ENCODE measurements at places on chromosomes 13 and 19.

DNA sequence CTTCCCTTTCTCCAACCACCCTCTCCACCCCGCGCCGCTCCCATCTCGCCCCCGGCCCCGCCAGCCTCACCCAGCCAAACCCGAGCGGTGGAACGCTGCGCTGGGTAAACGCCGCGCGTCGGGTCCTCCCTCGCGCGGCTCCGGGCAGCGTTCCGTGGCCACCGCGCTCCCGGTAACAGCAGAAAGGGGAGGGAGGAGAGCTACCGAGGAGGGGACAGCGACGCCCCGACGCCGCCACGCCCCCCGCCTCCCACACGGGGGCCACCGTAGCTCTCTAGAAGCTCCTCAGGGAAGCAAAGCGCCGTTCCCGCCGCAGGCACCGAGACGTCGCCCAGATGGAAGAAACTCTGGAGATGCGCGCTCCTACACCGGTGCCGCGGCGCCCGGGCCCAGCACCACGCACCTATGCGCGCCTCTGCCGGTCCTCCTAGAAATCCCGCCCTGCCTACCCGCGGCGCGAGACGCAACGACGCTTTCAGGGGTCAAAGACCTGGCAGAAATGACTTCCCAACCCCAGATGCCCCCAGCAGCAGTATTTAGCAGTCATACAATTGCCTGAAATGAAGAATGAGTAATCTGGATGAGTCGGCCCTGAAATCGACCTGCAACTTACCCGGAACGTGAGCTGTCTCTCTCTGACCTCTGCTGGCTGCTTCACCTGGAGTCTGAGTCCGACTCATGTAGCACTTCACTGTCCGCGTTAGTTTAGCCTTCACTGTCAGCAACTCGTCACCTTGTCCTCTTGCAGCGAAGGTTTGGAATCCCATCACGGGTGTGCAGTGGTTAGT is at the start of gene RUBCNL:
Gene RUBCNL (minus strand): TSS at position 189 of the 788 bp plus-strand sequence. CDS start 14,777 bp downstream, outside the sequence.
- DNase-seq, result no peak

DNA sequence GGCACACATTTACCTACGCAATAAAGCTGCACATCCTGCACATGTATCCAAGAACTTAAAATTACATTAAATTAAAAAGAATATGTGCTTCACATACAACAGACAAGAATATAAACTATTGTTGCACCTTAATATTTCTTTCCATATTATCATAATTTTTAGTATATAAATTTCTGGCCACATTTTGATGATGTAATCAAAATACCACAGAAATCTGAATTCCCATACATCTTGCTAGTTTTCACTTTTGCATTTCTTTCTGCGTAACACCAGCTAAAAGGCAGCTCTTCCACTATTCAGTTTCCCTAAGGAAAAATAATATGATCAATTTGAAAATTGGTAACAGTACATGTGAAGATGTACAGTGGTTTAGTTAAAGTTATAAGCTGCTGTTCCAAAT is 42.6 kb downstream of the FGF14 start:
- no peak for DNase-seq

GRCh38 chr19:53880711-53881481 is 1.1 kb upstream of the PRKCG start:
- no peak for DNase-seq

GRCh38 chr19:1074544-1075283 is 7.7 kb downstream of the ARHGAP45 start:
- peak; percentile 82 for DNase-seq

DNA sequence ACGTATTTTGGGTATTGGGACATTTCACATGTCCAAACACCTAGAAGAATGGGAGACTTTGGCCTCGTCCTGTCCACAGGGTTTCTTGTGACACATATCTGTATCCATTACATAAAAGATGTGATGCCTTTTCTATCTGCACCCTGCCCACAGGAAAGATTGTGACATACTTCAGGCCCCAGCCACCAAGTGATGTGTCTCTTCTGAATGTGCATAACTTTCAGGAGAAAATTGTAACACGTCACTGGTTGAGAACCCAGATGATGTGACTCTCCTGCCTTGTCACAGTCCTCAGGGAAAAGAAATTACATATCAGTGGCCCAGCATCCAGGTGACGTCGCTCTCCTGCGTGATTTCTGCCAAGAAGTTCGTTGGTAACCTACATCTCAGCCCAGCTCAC is 21.0 kb upstream of the ZNF681 start:
- no peak for DNase-seq

GRCh38 chr19:48994035-48994386 is 324 bp downstream of the RUVBL2 start:
- no peak for DNase-seq

GRCh38 chr13:92413452-92413851 is 813.2 kb upstream of the GPC6 start:
- DNase-seq, result no peak

- no peak for DNase-seq
Observed at GRCh38 chr19:35533201-35533821, at the start of gene GAPDHS. Gene GAPDHS (plus strand): TSS chr19:35533456. CDS start chr19:35533528, 72 bp downstream.

DNA sequence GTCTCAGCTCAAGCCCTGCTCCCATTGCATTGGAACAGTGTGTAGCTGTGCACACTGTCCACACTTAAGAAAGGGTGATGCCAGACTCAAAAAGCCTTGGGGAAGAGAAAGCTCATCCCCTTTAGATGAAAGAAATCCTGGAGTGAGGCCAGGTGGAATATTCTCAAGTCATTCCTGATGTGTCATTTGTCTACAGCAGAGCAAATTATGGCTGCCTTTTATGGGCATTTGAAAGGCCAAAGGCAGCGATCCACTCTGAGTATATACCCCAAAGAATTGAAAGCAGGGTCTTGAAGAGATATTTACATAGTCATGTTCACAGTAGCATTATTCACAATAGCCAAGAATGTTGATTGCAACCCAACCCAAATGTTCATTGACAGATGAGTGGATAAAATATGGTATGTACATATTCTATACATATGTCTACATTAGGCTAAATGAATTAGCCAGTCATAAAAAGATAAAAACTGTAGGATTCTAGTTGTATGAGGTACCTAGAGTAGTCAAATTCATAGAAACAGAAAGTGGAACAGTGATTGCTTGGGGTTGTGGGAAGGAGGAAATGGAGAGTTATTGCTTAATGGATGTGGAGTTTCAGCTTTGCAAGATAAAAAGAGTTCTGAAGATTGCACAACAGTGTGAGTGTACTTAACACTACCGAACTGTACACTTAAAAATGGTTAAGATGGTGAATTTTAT is 214.9 kb downstream of the KCNRG start:
- DNase-seq, result no peak

DNA sequence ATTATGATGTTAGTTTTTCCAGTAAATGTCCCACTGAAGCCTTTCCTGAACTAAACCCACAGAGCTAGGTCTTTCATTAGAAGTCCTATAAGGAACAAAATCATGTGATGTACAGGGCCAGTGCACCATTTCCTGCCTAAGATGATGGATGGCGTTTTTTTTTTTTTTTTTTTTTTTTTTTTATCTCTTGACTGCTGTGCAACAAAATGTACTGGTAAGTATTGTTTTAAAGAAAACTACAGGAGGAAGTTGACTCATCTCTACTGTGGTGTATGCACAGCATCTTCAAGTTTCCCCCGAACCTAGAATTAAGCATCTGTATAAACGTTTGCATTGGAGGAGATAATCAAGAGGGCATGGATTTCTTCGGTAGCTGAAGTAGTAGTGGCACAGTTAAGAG is 197.5 kb downstream of the NBEA start:
- no peak for DNase-seq

DNA sequence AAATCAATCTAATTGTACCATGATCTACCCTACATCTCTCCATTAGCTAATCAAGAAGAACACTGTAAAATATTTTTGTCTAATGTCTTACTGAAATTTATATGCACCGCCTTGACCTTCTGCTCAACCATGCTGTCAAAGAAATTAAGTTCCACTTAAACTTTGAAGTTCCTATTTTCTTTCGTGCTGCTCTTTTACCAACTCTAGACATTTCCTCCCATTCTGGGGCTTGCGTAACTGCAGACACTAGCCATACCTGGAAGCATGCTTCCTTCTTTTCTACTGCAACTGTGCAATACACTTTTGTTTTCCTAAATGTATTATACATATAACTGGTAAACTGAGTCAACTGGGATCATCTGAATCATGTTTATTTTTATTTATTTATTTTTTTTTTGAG is 8.5 kb upstream of the UBE2L5 start:
- DNase-seq, result no peak

GRCh38 chr13:114259374-114259773 is 22.0 kb upstream of the UPF3A start:
- DNase-seq, result no peak

DNA sequence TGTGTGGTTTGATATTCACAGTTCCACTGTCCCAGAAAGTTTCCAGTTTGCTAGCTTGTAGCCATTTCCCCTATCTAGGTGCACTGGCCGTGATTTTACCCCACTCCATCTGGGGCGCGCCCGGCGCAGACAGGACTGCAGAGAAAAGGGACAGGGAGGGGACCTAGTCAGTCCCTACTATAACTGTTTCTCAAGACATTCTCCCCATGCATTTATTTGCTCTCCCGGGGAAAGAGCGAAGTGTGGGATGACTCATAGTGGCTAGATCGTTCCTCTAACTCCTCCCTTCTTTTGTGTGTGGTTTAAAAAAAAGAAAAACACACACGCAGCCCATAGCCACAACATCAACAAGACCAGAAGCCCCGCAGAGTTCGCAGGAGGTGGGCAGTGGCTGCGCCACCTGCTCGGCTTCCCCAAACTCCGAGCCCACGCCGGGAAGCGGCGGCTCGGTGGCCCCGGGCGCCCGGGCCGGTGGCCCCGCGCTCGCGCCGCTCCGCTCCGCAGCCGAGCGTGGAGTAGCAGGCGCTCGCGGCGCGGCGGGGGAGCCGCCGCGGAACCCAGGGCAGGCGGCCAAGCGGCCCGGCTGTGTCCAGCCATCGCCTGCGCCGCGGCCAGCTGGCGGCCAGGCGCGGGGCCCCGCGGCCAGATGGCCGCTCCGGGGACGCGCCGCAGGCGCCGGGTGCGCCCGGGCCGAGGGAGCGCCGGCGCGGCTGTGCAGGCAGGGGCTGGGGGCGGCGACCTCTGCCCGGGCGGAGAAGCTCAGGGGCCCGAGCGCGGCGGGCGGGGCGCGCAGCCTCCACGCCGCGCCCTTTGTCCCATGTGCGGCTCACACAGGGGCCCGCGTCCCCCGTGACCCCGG is 653 bp downstream of the TMTC4 start:
- peak; percentile 72 for DNase-seq

DNA sequence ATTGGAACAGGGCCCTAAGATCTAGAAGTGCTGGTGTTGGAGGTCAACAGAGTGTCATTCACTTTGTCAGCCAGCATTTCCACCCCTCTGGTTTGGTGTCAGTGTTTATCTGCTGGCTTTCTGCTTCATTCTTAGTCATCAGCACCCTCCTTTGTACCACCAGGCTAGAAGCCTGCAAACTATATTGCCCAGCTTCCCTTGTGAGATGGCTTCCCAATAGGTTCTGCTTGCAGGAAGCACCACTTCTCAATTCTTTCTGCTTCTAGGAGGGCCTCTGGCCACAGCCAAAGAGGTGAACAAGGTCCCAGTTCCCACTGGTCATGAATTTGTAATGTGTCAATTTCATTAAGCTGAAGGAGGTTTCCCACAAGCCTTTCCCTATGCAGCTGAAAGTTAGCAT is 36.4 kb upstream of the CALM3 start:
- no peak for DNase-seq

DNA sequence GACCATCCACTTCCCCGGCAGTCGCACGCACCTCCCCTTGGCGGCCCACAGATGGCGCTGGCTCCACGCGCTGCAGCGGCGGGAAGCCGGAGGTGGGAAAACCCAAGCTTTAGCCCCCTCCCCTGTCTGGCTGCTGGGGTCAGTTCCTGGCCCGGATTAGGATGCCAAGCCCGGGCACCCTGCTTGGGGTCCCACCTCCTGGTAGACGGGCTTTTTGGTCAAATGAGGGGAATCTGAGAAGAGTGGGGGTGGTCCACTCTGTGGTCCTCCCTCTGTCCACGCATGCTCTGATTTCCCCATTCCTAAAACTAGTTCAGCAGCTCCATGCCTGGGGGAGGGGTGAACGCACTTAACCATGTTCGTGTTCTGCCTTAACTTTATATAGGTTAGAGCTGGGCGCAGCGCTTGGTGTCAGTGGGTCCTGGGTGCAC is 8.1 kb upstream of the ADGRE2 start:
- DNase-seq, result peak; percentile 70

- DNase-seq, result no peak
Observed at GRCh38 chr13:30829145-30829832, 76.8 kb upstream of the MEDAG start.

GRCh38 chr13:105471673-105472072 is 1063.8 kb downstream of the EFNB2 start:
- no peak for DNase-seq

Data from natural killer cell treated with Interleukin-12 subunit alpha and Interleukin-12 subunit beta and Interleukin-15 and Interleukin-18, amount 100 ng/mL, for 72 hours (primary cell).